Dermis microvascular lymphatic vessel endothelial cell (primary cell): ENCODE measurements at places on chromosomes 4 and X.
A peak's percentile ranks its signal among the peaks of the same experiment; 100 is the strongest.

- DNase-seq: no peak
Measured at GRCh38 chr4:67092351-67092750, 453.0 kb downstream of the CENPC start.

DNA sequence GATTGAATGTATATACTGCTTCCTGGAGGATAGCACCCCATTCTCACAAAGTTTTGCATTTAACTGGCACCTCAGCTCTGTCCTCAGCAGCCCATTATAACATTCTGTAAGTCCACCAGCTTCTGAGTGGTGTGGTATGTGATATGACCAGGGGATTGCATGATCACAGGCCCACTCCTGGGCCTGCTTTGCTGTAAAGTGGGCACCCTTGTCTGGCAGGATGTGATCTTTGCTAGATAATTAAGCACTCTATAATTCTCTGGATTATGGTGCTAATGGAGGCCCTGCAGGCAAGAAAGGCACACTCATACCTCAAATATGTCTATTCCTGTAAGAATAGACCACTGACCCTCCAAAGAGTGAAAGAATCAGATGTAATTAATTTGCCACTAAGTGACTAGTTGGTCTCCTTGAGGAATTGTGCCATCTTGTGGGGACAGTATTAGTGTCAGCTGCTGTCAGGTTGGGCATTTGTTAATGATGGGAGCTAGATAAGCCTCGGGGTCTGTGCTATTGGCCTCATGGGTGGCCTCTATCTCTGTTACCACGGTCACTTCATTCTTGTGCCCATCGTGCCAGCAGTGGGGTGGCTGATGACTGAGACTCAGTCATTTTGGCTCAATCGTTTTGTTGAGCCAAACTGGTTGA lies 2.2 kb upstream of the CFI start:
- peak; percentile 58 for DNase-seq

- DNase-seq: no peak
Measured at GRCh38 chr4:45346816-45347435, 620.6 kb upstream of the GNPDA2 start.

DNA sequence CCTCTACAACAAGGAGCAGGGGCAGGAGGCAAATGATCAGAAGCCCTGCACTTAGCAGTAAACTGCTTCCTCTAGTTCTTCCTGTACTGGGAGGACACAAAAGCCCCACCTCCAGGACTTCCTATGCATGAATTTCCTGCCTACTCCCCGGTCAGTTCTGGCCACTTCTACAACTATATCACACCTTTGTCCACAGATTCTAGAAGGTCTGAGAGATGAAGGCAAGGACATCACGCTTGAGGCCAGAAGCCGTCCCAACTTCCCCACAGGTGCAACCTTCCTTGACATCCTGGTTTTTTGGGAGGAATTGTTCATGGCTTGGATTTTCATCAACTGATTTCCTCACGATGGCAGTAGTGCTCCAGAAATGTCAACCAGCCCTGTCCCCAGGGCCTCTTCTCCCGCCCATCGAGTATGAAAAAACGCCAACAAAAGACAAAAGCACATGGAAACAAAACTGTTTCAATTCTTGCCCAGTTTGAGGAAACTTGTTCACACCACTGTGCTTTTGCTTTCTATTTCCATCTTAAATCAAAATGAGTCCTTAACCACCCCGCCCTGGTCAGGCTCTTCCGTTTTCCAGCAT lies 206.5 kb upstream of the STK26 start:
- peak; percentile 60 for DNase-seq

GRCh38 chr4:28267166-28267565 lies 1406.5 kb downstream of the STIM2 start:
- DNase-seq: no peak

GRCh38 chr4:123455360-123455759 lies 58.8 kb downstream of the SPRY1 start:
- no peak for DNase-seq

- DNase-seq: peak; percentile 6
Measured at GRCh38 chr4:3442959-3443749, 1.4 kb downstream of the HGFAC start.

DNA sequence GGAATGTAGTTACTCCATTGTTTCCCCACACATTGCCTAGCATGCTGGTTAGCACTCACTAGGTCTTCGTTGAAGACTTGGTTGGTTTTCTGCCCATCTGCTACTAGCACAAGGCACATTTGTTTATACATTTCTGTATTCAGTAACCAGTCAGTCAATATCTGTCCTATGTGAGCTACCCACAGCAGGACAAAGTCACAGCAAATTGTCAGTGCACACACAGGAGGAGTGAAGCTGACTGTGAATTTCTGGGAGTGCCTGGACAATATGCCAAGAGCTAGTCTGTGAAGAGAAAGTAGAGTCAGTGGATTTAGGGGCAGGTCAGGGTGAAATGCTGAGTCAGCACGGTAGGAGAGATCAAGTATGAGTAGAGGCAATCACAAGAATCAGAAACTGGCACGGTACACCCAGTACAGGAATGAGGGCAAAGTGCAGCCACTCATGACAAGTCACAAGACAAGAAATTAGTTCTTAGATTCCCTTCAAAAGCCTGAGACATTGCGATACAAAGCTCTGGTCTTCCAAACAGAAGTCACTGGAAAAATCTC lies 1049.8 kb upstream of the POU3F4 start:
- no peak for DNase-seq

DNA sequence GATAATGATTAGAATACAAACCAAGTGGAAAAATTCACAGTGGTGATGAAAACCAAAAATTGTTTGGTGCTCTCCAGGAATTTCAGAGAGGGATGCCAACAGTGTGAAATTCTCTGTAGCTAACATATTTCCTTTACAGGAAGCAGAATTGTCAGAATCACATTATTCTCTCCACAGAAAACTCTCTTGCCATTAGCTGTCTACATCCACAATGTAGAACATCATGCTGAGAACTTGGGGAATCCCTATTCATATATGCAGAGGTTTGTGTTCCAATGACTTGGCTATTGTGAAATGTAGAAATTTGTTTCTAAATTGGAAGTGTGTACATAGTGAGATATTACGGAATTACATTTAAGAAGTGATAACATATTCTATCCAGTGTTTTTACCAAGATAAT lies 142.0 kb downstream of the PCDH7 start:
- DNase-seq: no peak

GRCh38 chrX:46308110-46308509 lies 237.1 kb downstream of the ZNF674 start:
- DNase-seq: no peak

DNA sequence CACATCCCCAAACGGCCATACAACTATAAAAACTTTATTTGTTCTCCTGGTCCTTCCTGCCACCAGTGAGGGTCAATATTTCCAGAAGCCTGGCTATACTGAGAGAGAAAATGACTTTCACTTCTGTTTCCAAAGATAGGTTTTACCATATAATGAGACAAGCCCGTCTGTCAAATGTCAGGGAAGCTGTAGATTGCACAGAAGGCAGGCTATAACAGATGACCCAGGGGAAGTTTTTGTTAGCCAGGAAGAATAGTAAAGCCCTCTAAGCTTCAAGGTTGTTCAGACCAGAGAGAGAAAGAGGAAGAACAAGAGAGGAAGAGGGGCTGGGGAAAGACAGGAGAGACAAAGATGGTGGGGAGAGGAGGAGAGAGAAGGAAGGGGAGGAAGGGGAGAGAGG lies 217.5 kb downstream of the GBA3 start:
- DNase-seq: no peak

DNA sequence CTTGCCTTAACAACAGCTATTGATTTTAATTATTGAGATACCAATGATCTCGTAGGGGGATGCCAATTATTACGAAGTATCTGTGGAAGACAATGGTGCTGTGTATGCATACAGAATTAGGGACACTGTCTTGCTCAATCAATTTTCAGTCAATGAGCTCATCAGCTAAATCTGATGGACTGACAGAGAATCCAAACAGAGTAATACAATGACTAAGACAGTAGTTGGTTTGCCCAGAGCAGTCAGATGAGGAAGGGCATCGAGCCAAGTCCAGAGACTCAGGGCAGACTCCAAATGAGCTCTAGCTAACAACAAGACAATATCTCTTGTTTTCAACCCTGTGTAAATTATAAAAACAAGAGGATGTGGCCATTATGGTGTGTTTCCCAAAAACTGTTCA lies 14.7 kb upstream of the GSX2 start:
- DNase-seq: peak; percentile 93

GRCh38 chr4:25129917-25130316 lies 30.3 kb downstream of the SEPSECS start:
- DNase-seq: no peak

GRCh38 chr4:6183740-6184139 lies 16.6 kb downstream of the JAKMIP1 start:
- no peak for DNase-seq

- no peak for DNase-seq
Measured at GRCh38 chr4:155433636-155434360, 57.0 kb upstream of the MAP9 start.

GRCh38 chrX:65633826-65634225 lies 33.6 kb upstream of the MSN start:
- no peak for DNase-seq

DNA sequence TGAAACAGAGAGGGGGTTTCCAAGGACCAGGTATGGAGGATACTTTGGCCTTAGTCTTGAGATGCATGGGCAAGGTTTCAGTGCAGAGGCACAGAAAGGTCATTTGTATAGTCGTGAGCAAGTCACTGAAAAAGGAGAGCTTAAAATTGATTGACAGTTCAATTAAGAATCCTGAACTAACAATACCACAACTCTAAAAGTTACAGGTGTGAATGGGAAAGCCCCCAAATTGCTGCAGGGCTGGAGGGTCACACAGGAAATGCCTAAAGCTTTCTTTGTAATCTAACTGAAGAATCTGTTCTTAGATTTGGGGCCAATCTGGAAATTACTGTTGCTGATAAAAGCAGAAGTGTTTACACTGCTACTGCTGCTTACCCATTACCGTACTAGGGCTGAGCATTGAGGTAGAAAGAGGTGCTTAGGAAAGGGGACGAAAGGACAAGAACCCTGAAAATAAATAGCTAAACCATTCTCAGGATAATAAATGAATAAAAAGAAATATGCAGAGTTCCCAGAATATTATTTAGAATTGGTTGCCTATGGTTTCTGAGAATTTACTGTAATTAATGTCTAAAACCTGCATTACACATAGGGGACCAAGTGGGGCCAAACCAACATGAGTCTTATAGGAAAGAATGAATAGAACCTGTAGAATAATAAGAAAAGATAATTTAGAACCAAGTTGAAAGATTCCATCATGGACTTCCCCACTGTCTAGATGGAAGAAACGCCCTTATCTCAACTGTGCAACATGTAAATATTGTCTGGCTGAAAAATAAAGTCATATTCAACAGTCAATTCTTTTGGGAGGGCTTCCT lies 91.9 kb upstream of the PPP1R2C start:
- no peak for DNase-seq

DNA sequence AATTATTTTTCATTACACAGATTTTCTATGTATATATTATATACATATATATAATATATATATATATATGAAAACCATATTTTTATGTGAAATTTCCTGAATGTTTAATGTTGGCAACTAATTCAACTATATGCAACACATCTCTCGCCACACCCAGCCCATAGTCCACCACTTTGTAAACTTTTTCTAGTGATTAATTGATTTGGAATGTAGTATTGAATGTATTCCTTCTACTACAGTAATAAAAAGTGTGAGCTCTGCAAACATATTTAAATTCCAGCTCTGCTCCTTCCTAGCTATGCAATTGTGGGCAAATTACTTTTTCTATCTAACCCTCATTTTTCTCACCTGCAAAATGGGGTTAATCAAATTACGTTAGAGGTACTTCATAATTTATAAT lies 187.8 kb downstream of the TEX11 start:
- no peak for DNase-seq

DNA sequence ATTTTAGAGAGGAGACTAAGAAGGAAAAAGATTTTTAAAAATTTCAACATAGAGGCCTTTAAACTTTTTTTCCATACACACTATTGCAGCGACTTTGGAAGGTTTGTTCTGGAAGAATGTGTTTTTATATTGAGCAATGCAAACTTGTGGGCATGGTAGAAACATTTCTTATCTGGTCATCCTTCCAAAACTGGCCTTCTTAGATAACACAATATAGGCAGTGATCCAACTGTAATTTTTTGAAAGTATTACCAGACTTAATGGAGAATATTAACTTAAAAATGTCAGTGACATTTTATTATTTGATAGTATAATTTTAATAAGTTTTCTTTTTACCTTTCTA lies 25.6 kb downstream of the FHDC1 start:
- no peak for DNase-seq

- no peak for DNase-seq
Measured at GRCh38 chr4:79476196-79476595, 68.2 kb upstream of the GK2 start.

DNA sequence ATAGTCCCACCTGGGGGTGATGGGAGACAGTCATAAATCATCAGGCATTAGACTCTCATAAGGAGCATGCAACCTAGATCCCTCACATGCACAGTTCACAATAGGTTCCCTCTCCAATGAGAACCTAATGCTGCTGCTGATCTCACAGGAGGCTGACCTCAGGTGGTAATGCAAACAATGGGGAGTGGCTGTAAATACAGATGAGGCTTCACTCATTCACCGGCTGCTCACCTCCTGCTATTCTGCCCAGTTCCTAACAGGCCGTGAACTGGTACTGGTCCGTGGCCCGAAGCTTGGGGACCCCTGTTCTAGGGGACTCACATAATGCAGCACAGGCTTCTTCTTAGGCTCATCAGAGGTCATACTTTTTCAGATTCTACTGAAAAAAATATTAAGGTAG lies 625.9 kb upstream of the AGA start:
- no peak for DNase-seq

DNA sequence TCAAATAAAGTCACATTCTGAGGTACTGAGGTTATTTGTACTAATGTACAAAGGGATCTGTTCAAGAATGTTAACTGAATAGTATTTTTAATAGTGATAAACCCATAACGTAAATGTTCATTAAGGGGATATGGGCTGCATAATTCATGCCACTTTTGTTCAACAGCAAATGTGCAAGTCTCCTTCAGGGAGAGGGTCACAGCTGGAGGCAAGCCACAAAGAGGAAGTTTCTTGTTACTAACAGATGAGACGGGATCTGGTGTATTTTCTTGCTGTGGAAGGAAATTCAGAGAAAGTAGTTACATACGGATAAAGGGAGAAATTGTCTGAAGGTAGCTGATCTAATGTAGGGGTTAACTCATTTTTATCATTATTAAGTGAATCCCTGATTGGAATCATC lies 10.0 kb downstream of the ZFP42 start:
- DNase-seq: no peak

GRCh38 chr4:14667624-14668151 lies 334.6 kb upstream of the CPEB2 start:
- no peak for DNase-seq

DNA sequence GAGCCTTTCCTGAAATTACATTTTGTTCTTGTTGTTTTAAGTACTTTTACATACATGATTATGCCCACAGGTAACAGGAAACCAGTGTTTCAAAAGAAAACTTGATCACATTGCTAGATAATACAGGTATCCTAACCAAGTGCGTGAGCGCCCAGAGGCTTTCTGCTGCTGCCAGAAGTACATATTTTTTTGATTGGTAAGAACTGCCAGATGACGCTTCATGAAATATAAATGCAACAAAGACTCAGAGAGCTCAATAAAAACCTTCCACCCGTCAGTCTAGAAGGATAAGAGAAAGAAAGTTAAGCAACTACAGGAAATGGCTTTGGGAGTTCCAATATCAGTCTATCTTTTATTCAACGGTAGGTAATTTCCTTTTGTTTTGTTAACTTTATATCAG lies at the start of gene EPGN:
Gene EPGN, plus strand, starts transcription at position 256 of the 400 bp plus-strand sequence. Its CDS starts 64 bp downstream, at position 320.
- DNase-seq: no peak
